ENCODE measurements at places on chromosomes 16 and 17.
A peak's percentile ranks its signal among the peaks of the same experiment; 100 is the strongest.

GRCh38 chr17:58113947-58114346, 30.7 kb downstream of the DYNLL2 start:
- DNase-seq = no peak

GRCh38 chr17:21039839-21040575, 2.8 kb downstream of the USP22 start:
- peak; percentile 58 for DNase-seq

GRCh38 chr17:83137523-83137922, 58.1 kb downstream of the METRNL start:
- DNase-seq = no peak

- no peak for DNase-seq
Measured at GRCh38 chr16:73543970-73544599, 496.2 kb upstream of the ZFHX3 start.

DNA sequence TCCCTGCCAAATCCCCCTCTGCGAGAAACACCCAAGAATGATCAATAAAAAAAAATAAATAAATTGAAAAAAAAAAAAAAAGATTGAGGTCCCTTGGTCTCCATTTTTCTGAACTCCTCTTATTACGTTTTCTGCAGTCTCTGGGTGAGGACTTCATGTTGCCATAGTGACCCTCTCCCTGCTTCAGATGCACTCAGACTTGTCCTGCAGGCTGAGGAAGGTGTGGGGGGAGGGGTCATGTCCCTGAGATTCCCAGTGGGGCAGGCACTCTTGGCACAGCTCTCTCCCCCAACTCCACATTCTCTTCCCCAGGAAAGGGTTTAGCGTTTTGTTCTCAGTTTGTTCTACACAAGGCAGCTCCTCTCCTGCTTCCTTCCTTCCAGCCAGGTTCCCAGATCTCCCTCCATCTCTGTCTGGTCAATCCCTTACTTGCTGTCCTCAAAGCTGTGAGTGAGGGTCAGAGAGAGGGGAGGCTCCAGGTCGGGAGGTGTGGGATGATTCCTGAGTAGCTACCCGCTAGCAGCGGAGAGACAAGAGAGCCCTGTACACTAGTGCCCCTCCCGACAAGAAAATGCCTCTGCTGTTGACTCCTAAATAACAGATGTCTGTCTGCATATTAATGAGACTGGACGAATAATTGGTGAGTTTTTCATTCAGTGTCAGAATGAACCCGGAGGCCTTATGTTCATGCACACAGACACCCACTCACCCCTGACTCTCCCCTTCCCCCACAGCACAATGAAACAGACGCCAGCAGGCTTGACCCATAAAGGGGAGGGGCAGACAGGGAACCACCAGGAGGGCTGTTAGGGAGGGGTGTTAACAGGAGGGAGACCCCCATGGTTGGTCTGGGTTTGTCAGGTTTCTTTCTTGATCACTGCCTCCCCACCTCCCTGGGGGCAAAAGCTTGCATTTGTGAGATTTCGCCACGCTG, 9.2 kb downstream of the RND2 start:
- no peak for DNase-seq

DNA sequence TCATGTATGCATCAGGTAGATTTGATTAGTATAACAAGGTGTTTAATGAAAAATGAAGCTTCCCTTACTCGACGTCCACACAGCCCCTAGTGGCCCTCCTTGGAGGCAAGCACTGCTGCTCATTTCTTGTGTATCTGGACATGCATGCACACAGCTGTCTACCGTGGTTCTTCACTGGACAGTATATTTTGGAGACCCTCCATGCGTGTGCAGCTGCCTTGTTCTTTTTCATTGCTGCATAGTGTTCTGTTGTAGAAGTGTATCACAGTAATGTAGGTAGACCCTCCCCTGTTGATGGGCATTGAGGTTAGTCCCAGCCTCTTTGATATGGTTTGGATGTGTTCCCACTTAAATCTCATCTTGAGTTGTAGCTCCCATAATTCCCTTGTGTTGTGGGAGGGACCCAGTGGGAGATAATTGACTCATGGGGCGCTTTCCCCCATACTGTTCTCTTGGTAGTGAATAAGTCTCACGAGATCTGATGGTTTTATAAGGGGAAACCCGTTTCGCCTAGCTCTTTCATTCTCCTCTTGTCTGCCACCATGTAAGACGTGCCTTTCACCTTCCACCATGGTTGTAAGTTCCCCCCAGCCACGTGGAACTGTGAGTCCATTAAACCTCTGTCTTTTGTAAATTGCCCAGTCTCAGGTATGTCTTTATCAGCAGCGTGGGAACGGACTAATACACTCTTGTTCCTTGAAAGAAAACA, 6.3 kb downstream of the CMIP start:
- no peak for DNase-seq

DNA sequence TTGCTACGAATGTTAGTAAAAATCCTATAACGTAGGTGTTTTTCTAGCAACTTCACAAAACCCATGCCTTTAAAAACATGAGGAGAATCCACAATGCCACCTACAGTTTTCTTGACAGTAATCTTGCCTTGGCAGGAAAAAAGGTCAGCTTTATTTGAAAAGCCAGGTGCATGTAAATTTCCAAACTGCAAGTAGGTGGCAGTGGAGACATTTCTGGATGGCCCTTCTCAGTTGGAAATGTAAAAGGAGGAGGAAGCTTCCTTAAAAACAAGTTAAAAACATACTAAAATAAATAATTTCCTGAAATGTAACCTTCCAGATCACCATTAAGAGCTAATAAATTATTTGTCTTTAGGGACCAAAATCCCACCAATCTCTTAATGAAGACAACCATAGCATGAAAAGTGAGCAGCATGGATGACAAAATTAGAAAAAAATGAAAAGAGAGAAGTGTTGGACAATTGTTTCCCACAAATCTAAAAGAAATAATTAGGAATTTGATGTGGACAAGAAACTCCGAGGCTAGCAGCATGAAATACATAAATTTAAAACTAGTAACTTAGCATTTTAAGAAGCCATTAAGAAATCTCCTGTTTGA, 152.2 kb downstream of the SNX11 start:
- peak; percentile 6 for DNase-seq

DNA sequence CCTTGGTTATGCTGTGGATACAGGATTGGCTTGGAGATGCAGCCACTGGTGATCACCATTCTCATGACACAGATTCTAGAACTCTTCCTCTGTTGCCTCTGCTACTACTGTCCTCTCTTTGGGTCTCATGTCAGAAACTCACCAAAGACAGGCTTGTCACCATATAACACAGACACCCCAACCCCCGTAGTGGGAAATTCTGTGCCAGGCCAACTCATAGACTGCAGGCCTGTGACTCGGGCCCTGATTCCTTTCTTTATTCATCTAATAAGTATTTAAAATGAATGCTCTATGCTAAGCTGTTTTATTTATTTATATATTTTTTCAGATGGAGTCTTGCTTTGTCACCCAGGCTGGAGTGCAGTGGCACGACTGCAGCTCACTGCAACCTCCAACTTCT, 9.5 kb downstream of the CYB5D2 start:
- DNase-seq = peak; percentile 30

DNA sequence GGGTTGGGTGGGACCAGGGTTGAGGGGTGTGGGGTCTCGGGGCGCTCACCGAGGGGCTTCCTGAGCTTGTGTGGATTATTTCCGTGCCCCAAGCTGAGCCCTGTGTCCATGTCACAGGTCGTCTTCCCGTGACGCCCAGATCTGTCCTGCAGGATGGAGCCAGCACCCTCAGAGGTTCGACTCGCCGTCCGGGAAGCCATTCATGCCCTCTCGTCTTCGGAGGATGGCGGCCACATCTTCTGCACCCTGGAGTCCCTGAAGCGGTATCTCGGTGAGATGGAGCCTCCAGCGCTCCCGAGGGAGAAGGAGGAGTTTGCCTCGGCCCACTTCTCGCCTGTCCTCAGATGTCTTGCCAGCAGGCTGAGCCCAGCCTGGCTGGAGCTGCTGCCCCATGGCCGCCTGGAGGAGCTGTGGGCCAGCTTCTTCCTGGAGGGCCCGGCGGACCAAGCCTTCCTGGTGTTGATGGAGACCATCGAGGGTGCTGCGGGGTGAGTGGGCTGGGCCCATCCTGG, 1.0 kb downstream of the TELO2 start:
- no peak for DNase-seq

GRCh38 chr17:65559804-65560627, 1.4 kb downstream of the AXIN2 start:
- no peak for DNase-seq

DNA sequence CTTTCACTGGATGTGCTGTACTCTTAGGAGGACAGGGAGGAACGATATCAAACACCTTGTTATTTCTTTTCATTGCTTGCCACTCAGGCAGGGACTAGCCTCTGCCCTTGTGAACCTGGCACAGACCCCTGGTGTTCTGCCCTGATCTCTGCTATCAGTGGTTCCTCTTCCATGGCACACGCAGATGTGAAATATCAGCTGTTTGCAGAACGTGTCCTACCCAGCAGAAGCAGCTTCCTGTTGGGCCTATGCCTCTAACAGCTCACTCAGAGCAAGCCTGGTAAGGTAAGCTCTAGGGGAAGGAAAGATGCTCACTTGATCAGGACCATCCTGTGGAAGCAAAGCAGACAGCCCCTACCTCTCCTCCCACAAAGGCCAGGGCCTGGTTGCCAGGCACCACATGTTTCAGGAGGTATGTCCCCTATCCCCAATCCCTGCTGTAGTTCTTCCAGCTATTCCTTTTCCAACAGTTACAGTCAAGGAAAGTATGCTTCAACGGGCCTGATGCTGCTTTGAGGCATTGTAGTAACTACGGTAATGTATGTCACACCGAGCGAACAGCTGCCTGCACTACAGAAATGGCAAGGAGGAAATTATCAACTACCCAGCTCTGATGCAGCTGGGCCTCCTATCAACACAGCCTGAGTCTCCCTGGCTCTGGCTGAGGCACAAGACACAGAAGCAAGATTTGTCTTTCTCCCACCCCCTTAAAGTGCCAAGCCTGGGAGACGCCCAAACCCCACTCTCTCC, 41.3 kb upstream of the GFOD2 start:
- DNase-seq = no peak

- DNase-seq = peak; percentile 96
Measured at GRCh38 chr16:25109643-25110042, 1.9 kb upstream of the LCMT1 start.

- DNase-seq = no peak
Measured at GRCh38 chr16:79081297-79082066, 519.1 kb downstream of the MAF start.

- DNase-seq = no peak
Measured at GRCh38 chr17:28372203-28372944, 880 bp downstream of the SARM1 start.

DNA sequence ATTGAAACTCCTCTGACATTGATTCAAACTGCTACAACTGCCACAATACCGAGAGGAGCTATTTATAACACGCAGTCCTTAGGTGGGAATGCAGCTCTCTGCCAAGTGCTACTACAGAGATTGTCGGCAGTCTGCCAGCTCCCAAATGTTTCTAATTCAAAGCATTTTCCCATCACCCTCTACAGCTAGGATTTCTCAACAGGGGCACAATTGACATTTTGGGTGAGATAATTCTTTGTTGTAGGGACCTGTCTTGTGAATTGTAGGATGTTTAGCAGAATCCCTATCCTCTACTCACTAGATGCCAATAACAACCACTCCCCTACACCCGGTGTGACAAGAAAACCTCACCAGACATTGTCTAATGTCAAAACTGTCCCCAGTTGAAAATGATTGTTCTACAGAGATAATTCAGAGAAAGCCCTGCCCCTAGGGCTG, 7.8 kb upstream of the N4BP1 start:
- no peak for DNase-seq

GRCh38 chr16:76226011-76226410, 51.2 kb upstream of the CNTNAP4 start:
- no peak for DNase-seq

DNA sequence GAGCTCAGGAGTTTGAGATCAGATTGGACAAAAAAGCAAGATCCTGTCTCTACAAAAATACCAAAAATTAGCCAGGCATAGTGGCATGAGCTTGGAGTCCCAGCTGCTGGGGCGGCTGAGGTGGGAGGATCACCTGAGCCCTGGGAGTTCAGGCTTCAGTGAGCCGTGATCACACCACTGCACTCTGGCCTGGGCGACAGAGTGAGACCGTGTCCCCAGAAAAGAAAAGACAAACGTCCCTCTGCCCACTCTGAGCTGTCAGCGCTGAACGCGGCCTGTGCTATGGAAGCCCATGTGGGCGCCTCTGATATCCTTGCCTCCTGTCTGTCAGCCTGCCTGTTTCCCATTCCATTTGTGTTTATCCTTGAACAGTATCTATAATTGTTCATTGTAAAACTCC, 50.7 kb downstream of the FOXK2 start:
- DNase-seq = no peak

- DNase-seq = no peak
Measured at GRCh38 chr17:72931163-72931562, 161.3 kb downstream of the SLC39A11 start.

GRCh38 chr17:35715416-35715815, 16.0 kb upstream of the RASL10B start:
- no peak for DNase-seq

GRCh38 chr17:57033296-57033695, 51.8 kb upstream of the AKAP1 start:
- no peak for DNase-seq

DNA sequence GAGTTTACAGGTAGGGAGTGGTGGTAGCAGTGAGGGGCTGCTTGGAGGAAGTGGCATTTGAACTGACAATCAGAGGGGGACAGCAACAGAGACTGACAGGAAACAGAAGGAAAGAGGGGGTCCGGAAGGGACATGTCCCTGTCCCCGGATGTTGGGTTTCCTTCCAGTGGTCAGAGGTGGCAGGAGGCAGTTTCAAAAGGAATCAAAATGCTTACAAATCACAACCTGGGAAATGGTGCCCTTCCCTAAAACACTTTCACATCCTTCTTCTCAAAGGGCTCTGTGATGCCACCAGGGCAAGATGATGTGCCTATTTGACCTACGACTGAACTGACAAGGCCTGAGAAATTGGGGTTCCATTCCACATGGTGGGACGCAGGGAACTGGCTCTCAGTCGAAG, 19.7 kb downstream of the ADGRG1 start:
- DNase-seq = peak; percentile 49

GRCh38 chr16:80733407-80733806, 71.0 kb downstream of the CDYL2 start:
- DNase-seq = no peak

Data from suppressor macrophage treated with lipopolysaccharide for 4 hours (primary cell).